Activated T-cell treated with anti-CD3 and anti-CD28 coated beads for 1 hour (primary cell): ENCODE measurements at places on chromosomes 3 and 15.

DNA sequence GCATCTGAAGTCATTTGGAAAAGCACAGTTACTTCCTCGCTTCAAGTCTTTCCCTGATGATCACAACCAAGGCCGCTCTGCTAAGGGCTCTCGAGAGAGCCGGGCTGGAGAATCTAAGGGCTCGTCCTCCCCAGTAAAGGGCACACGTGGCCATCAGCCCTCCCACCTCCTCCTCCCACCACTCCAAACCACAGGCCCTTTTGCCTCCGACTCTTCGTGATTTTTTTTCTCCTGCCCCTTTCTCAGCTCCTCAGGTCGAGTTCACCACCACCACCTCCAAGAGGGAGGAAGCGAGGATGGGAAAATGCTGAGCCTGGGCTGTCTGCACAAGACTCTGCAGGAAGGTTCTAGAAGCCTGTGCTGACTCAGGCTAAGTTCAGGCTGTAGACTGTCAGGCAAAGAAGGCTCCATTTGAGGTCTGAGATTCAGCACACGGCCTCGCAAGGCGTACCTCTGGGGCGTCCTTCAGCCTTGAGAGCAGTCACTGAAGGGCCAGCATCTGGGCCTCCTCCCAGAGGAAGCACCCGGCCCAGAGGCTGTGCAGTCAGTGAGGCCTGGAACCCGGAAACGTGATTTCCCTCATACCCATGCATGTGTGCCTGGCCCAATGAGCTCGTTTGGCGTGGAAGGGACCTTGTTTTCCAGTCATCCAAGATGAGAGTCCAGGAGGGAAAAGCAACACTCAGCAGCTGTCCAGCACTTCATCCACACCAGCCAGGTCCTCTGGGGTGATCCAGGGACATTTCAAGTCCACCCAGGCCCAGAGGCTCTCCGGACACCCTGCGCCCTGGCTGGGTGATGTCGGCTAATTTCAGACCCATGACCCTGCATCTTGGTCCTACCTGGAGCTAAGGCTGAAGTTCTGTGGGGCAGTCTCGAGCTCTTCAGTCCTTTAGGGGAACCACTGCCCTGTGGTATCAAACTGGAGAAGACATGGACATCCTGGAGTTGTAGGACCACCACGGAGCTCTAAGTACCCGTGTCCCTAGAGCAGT lies 196.8 kb downstream of the XXYLT1 start:
- DNase-seq: no peak

- DNase-seq: no peak
Measured at GRCh38 chr15:41965441-41966413, 6.6 kb downstream of the EHD4 start.

DNA sequence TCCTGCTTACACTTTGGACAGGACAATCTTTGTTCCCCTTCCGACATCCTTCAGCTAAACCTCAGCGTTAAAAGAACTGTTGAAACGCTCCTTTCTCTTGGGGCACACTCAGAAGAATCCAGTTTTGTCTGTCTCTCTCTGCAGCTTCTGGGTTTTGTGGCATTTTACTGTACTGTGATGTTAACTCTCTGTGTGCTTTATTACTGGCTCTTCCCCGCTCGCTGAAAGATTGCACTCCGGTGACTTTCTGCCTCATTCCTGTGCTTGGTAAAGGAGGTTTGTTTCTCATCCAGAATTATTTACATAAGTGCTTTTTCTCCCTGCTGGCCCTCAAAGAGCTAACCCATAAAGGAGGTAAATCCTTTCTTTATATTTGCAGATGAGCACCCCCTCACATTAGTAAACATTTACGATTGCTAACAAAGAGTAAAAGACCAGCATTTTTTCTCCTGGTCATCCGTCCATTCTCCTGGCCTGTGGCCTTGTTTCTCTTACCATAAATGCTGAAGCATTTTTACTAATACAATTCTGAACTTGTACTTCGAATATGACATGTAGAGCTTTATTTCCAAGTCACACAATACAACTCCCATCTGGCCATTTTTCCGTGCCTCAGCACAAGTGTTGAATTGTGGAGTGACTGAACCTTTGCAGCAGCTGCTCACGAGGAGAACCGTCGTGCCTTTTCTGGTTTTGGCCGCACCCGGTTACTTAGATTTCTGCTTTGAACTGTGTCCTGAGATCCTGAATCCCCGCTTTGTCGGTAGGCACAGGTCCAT lies 69.3 kb upstream of the RPL35A start:
- no peak for DNase-seq

DNA sequence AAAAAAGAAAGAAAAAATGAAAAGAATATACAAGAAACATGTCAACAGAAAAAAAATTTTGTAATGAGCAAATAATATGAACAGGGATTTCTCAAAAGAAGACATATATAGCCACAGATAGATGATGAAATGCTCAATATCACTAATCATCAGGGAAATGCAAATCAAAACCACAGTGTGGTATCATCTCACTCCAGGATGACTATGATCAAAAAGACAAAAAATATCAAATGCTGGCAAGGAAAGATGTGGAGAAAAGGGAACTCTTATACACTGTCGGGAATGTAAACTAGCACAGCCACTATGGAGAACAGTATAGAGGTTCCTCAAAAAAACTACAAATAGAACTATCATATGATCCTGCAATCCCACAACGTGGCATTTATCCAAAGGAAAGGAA lies 94.1 kb downstream of the C3orf70 start:
- DNase-seq: no peak
